ENCODE measurements at places on chromosomes 3 and 15. TPM values are rescaled to one million over a fixed set of nuclear protein-coding genes. Genes with fewer than 3 reads are reported as not detected.

EFL1 gene
- 23.7 TPM for total RNA-seq

FBXO40 gene
- not detected for total RNA-seq

C2CD4B gene
- 0.38 TPM for total RNA-seq

GRCh38 chr3:13621381-13622221, 72.7 kb downstream of the FBLN2 start:
- DNase-seq = peak; percentile 68

DNA sequence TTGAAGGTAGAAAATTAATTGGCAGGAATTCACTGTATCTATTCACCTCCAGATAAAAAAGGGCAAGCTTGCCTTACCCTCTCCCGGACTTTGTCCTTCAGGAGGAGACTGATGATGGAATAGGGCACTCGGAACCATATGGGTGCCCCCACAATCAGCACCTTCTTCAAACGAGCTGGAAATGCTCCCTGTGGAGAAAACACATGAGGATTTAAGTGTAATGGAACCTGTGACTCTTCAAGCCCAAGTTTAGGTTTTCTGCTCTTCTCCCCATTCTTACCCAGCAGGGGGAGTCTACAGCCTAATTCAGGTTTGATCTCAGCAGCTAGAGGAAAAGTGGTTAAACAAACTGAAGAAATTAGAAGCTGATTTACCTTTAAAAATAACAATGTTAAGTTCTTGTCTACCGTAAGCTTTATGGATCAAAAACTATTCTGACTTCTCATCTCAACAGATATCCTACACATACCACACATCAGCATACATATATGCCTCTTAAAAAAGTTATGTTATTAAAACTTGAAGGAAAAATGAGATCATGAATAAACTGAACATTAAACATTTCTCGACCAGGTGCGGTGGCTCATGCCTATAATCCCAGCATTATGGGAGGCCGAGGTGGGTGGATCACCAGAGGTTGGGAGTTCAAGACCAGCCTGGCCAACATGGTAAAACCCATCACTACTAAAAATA, 57.5 kb upstream of the SIN3A start:
- DNase-seq = peak; percentile 23
